ENCODE measurements at places on chromosomes 11 and 22. TPM values are rescaled to one million over a fixed set of nuclear protein-coding genes. Genes with fewer than 3 reads are reported as not detected.

- no peak overlapping the region for H3K27ac ChIP-seq
- no peak for DNase-seq
Measured at GRCh38 chr11:109695696-109696095, 273.7 kb downstream of the C11orf87 start.

GRCh38 chr11:47553406-47553743, 443 bp upstream of the CELF1 start:
- no peaks in the 10 kb centered on the region for H3K27me3 ChIP-seq
- H3K4me3 ChIP-seq: peak overlapping the region; percentile 81
- H3K4me1 ChIP-seq: peaks cover 28% of the 10 kb centered on the region
- peak overlapping the region; percentile 69 for H3K27ac ChIP-seq

DNA sequence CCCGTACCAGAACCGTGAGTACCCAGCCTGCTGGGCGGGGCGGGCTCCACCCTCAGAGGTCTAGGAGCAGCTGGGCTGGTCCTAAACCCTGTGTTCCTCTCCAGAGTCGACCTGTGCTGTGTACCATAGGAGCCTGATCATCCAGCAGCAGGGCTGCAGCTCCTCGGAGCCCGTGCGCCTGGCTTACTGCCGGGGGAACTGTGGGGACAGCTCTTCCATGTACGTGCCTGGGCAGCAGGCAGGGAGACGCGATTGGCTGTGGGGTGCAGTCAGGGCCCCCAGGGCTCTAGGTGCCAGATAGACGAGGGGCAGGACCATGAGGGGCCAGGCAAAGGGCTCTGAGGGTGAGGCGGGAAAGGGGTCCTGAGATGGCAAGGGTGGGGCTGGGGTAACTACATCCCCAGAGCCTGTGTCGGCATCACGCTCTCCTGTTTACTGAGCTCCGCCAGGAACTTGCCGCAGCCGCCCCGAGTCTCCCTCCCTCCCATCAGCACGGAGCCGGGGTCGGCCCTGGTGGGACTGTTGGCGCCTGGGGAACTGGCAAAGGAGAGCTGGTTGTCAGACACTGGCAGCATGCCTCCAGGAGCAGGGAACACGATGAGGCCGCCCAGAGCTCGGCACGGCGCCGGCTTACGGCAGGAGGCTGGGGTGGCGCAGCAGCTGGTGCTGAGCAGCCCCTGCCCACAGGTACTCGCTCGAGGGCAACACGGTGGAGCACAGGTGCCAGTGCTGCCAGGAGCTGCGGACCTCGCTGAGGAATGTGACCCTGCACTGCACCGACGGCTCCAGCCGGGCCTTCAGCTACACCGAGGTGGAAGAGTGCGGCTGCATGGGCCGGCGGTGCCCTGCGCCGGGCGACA, 22.9 kb upstream of the MUC5B start:
- DNase-seq: no peak
- no peak overlapping the region for H3K4me3 ChIP-seq
- H3K27me3 ChIP-seq: no peaks in the 10 kb centered on the region

GRCh38 chr11:106012744-106013143, 9.3 kb downstream of the MSANTD4 start:
- no peak for DNase-seq
- H3K4me3 ChIP-seq: no peak overlapping the region
- H3K36me3 ChIP-seq: peaks cover 61% of the 10 kb centered on the region
- H3K4me1 ChIP-seq: peaks cover 17% of the 10 kb centered on the region

DNA sequence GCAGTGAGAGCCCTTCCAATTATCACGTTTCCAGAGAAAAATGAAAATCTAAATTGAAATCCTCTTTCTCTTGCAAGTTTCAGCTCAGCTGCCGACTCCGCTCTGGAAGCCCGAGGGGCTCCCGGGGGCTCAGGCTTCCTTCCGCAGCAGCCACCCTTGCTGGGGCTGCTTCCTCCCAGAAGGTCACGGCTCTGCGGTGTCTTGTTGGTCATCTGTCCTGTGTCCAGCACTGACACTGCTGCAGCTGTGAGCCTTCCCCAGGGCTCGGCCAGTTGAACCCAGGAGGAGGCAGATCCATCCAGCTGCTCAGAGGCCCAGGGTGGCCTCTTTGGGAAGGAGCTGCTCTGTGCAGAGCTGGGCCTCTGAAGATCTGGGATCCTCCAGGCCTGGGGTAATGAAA, 1337.2 kb downstream of the TBC1D22A start:
- DNase-seq: no peak
- peaks cover 30% of the 10 kb centered on the region for H3K27me3 ChIP-seq
- no peak overlapping the region for H3K4me3 ChIP-seq
- peaks cover 2% of the 10 kb centered on the region for H3K36me3 ChIP-seq

DNA sequence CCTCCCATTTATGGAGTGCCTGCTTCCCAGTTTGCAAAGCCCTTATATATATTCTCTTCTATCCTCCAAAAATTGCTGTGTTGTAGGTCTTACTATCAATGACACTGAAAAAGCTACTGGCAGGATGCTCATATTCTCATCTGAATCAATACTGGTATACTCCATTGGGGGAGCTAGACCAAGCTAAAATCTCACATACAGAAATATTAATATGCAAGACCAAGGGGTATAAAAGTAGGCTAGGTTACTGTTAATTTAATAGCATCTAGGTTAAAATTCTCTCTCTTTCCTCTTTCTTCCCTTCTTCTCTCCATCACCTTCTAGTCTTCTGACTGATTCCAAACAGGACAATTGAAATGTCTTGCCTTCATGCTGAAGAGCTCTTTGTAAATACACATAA, 17.1 kb upstream of the BDNF start:
- H3K27me3 ChIP-seq: peaks cover 51% of the 10 kb centered on the region
- no peaks in the 10 kb centered on the region for H3K36me3 ChIP-seq
- no peak for DNase-seq
- peaks cover 3% of the 10 kb centered on the region for H3K4me1 ChIP-seq
- H3K4me3 ChIP-seq: no peak overlapping the region

DNA sequence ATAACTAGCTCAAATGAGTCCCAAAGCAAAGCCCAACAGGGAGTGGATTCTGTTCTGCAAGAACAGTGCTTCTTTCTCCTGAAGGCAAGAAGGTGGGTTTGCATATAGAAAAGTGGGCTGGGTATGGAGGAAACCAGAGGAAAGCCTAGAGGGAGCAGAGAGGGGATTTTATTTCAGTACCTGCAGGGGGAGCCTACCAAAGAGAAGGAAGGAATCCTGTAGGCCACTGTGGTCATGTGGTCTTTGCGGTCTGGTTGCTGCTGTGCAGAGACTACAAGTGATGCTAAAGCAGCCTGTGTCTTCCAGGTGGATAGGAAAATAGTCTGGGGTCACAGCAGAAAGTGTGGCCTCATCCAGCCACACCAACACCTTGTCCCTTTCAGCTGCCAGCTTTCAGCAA, 33.2 kb upstream of the ZBTB16 start:
- H3K4me3 ChIP-seq: no peak overlapping the region
- H3K36me3 ChIP-seq: no peaks in the 10 kb centered on the region
- H3K4me1 ChIP-seq: no peaks in the 10 kb centered on the region

DNA sequence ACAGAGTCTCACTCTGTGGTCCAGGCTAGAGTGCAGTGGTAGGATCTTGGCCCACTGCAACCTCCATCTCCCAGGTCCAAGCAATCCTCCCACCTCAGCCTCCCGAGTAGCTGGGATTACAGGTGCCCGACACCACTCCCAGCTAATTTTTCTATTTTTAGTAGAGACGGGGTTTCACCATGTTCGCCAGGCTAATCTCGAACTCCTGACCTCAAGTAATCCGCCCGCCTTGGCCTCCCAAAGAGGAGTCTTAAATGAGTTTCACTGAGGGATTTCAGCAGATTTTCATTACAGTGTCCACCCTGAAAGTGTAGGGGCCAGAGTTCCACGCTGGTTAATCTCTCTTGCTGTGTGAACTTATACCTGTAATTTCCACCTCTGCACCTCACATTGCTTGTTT, 412 bp upstream of the RPS3 start:
- peaks cover 47% of the 10 kb centered on the region for H3K36me3 ChIP-seq
- H3K27me3 ChIP-seq: peaks cover 5% of the 10 kb centered on the region
- no peak for DNase-seq
- peak overlapping the region; percentile 98 for H3K4me3 ChIP-seq
- peaks cover 33% of the 10 kb centered on the region for H3K4me1 ChIP-seq

DNA sequence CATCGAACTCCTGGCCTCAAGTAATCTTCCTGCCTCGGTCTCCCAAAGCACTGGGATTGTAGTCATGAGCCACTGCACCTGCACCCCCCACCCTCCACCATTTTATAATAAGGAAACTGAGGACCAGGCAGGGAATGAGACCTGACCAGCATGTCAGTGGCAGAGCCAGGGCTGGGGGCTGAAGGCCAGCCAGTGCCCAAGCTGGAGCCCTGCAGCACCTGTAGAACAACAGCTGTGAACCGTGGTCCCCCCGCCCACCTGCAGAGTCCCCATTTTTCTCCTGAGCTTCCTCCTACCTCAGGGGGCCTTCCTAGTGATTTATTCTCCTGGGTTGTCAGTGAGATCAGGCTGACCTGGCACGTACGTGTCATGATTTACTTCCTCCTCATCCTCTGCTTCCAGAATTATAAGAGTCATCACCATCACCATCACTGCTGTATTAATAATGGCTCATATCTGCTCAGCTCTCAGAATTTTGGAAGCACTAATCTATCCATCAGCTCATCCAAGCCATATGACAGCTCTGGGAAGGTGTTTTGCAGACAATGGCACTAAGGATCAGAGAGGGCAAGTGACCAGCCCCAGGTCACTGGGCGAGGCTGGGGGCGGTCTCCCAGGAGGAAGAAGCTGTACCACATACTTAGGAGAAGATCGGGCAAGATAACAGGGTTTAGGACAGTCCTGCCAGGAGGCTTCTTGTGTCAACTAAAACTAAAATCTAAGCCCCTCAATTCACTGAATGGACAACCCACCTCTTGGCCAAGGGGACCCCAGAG, 5.5 kb upstream of the SLCO2B1 start:
- no peak overlapping the region for H3K27ac ChIP-seq
- DNase-seq: no peak
- H3K27me3 ChIP-seq: peaks cover 7% of the 10 kb centered on the region

GRCh38 chr11:125457814-125458343, 38.2 kb downstream of the FEZ1 start:
- H3K27ac ChIP-seq: no peak overlapping the region
- no peaks in the 10 kb centered on the region for H3K36me3 ChIP-seq
- no peak overlapping the region for H3K4me3 ChIP-seq

GRCh38 chr11:62919898-62920640, 1.1 kb downstream of the CHRM1 start:
- H3K36me3 ChIP-seq: no peaks in the 10 kb centered on the region
- H3K27me3 ChIP-seq: peaks cover 52% of the 10 kb centered on the region
- no peak for DNase-seq

DNA sequence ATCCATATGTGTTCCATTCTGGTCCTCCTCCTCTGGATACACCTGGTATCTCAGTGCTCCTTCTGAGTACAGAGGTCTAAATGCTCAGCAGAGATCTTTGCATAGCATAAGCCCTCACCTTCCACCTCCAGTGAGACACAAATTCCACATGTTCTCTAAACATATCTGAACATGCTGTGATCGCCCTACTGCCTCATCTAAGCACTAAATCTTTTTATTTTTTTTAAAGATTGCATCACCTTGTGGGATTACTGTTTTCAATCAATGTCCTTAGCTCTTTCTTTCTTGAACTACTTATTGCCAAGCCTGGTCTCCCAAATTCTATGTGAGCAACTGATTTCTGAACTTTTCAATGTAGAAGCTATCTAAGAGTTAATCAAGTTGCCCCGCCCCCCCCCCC, 113.4 kb downstream of the TRPC6 start:
- no peaks in the 10 kb centered on the region for H3K36me3 ChIP-seq
- no peaks in the 10 kb centered on the region for H3K27me3 ChIP-seq
- H3K4me1 ChIP-seq: no peaks in the 10 kb centered on the region
- no peak for DNase-seq
- no peak overlapping the region for H3K27ac ChIP-seq

DNA sequence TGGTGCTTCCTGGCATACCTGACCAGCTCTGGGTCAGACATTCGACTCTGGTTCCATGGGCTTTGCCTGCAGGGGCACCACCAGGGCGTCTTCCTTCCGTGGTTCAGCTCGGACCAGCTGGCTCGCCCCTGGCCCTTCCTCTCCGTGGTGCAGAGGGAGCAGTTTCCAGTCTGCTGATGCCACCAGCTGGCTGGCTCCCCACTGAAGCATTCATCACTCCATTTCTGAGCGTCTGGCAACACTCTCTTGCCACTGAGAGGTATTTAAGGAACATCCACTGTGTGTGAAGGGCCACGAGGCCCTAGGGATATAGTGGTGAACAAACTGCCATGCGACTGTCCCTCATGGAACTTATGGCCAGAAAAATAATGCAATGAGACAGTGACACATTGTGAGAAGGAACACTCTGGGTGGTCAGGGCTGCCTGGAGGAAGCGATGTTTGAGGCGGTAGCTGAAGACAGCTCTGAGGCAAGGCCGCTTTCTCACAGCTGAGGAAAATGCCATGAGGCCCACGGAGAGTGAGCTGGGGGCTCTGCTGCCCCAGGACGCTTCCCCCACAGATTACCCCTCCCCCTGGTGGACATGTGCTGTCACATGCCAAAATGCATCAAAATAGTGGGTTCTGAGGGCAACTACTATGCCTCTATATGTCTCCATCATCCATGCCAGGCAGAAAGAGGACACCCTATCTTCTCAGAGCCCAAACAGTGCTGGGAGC, 44.9 kb upstream of the ARFGAP3 start:
- peaks cover 3% of the 10 kb centered on the region for H3K4me1 ChIP-seq
- DNase-seq: no peak
- no peaks in the 10 kb centered on the region for H3K36me3 ChIP-seq
- no peak overlapping the region for H3K4me3 ChIP-seq
- H3K27me3 ChIP-seq: no peaks in the 10 kb centered on the region
- no peak overlapping the region for H3K27ac ChIP-seq

GRCh38 chr22:31263896-31264640, 28.2 kb downstream of the PIK3IP1 start:
- no peak for DNase-seq
- no peaks in the 10 kb centered on the region for H3K27me3 ChIP-seq
- no peaks in the 10 kb centered on the region for H3K4me1 ChIP-seq
- H3K27ac ChIP-seq: no peak overlapping the region
- peaks cover 39% of the 10 kb centered on the region for H3K36me3 ChIP-seq
- H3K4me3 ChIP-seq: no peak overlapping the region

GRCh38 chr22:24200619-24201212, 19.4 kb downstream of the SUSD2 start:
- DNase-seq: no peak
- no peak overlapping the region for H3K4me3 ChIP-seq
- H3K4me1 ChIP-seq: peaks cover 40% of the 10 kb centered on the region
- H3K36me3 ChIP-seq: no peaks in the 10 kb centered on the region
- peaks cover 1% of the 10 kb centered on the region for H3K27me3 ChIP-seq
- peak overlapping the region; percentile 38 for H3K27ac ChIP-seq

Gene PAX6
- not detected for total RNA-seq

Gene CALCA
- total RNA-seq: not detected

Gene TRPM5
- not detected for total RNA-seq

Gene OR4C5
- not detected for total RNA-seq

Gene APOL6
- 21.9 TPM for total RNA-seq

Gene UPK3A
- not detected for total RNA-seq
